SHP77 (cell line): ENCODE measurements at places on chromosomes 2 and 18.
A peak's percentile ranks its signal among the peaks of the same experiment; 100 is the strongest.

DNA sequence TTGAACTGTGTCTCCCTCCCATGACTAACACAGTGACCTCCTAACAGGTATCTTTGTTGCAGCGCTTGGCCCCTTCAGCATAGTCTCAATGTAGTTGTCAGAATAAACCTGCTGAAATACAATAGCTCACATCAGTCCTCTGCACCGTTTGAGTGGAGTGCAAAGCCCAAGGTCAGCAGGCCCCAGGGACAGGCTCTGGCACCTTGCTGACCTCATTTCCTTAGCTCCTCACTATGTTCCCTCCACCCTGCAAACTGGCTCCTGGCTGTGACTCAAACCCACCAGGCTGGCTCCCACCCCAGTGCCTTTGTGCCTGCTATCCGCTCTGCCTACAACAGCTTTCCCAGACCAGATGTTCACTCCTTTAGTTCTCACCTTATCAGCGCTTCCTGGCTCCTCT lies 146.7 kb downstream of the LRATD1 start:
- DNase-seq: no peak

GRCh38 chr2:45684756-45685155 lies 33.3 kb downstream of the PRKCE start:
- DNase-seq: no peak

- DNase-seq: no peak
Measured at GRCh38 chr2:213766062-213766461, 481.8 kb downstream of the SPAG16 start.

DNA sequence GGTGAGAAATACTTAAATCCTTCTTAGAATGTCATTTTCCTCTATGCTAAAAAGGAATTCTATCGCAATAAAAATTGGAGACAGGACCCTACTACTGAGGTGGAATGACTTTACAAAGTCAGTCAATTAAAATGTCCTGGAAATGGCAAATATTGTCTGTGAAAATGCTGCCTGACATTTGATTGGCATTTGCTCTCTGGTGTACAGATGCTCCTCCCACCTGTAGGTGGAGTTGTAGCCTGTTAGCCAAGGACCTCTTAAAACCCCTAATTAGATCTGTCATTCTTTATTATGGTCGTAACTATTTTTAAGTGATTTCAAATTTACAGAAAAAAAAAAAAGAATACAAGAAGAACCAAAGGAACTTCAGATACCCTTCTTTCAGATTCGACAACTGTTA lies 393.1 kb upstream of the KLHL29 start:
- no peak for DNase-seq

DNA sequence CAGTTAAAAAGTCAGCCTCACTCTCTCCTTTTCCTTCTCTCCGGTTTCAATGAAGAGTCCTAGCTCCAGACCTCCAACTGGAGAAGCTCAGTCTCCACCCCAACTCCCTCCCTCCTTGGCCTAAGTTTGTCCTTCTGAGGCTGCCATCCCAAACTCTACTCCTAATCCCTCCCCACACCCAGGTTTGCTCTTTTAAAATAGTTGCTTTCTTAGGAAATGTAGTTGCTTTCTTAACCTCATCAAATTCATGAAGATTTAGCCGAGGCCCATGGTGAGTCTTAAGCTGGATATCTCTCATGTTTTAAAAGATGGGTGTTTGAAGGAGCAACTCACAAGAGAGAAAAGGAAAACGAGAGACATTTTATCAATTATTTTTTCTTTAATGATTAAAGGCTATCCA lies 937 bp upstream of the LANCL1 start:
- peak; percentile 2 for DNase-seq

- DNase-seq: no peak
Measured at GRCh38 chr2:239355139-239355538, 45.7 kb downstream of the HDAC4 start.

DNA sequence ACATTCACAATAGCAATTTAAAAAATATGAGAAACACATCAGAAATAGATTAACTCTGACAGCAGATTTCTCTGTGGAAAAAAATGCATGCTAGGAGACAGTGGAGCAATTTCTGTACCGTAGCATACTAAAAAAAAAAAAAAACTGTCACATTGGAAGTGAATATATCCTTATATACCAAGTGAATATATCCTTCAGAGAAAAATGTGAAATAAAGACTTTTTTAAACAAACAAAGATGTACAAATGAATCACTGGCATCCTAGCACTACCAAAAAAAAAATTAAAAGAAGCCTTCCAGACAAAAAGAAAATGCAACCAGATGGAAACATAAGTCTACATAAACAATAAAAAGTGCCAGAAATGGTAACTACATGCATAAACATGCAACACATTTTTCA lies 169.4 kb downstream of the NBAS start:
- no peak for DNase-seq

DNA sequence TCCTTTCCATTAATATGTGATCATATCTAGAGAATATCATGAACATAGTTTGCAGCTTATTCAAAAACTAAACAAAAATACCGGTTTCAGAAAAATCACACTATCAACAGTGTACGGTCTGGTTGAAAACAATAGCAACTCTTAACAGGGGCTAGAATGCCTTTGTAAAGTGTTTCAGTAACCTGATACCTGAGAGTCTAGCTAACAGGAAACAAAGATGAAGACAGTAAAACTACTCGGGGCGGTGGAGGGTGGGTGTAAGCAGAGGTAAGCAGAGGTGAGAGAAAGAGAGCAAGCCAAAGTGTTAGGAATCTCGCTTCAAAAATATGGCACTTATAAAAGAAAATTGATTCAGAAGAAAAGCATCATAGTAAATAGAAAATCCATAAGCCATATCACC lies 109.0 kb upstream of the RGPD4 start:
- DNase-seq: no peak

- DNase-seq: no peak
Measured at GRCh38 chr2:206150168-206150567, 9.1 kb downstream of the NDUFS1 start.

GRCh38 chr2:232973011-232973735 lies 39.9 kb downstream of the NGEF start:
- no peak for DNase-seq
